ENCODE measurements at places on chromosomes 7 and 10. TPM values are rescaled to one million over a fixed set of nuclear protein-coding genes. Genes with fewer than 3 reads are reported as not detected.

AKR1B1 gene
- total RNA-seq, result 2,676 TPM

TACC2 gene
- 76.2 TPM for total RNA-seq

AGK gene
- 27.8 TPM for total RNA-seq

TRPV5 gene
- total RNA-seq, result not detected

SYNPO2L gene
- total RNA-seq, result not detected

CYP2C18 gene
- not detected for total RNA-seq

STK31 gene
- total RNA-seq, result 0.80 TPM

DDX50 gene
- total RNA-seq, result 33.6 TPM

ANKMY2 gene
- 14.3 TPM for total RNA-seq

SFTPA1 gene
- total RNA-seq, result not detected

TEX36 gene
- total RNA-seq, result not detected

FZD8 gene
- 5.0 TPM for total RNA-seq

ACBD7 gene
- total RNA-seq, result 0.86 TPM

FKBP9 gene
- 93.5 TPM for total RNA-seq

SLC39A12 gene
- total RNA-seq, result not detected

COMTD1 gene
- total RNA-seq, result 57.6 TPM

LBX1 gene
- not detected for total RNA-seq

GPRIN2 gene
- 32.7 TPM for total RNA-seq

GIMAP2 gene
- total RNA-seq, result not detected

CALN1 gene
- total RNA-seq, result not detected

ENTPD7 gene
- total RNA-seq, result 8.7 TPM

PSD gene
- total RNA-seq, result 0.55 TPM

VGF gene
- 12.8 TPM for total RNA-seq

ATRNL1 gene
- total RNA-seq, result 0.14 TPM

MAT1A gene
- 0.03 TPM for total RNA-seq

THSD7A gene
- total RNA-seq, result 1.7 TPM

TWNK gene
- 38.5 TPM for total RNA-seq

IFRD1 gene
- 25.6 TPM for total RNA-seq

SMNDC1 gene
- total RNA-seq, result 46.1 TPM

All from A549 treated with GW870086 at 1 μM for 4 hours (cell line).